ENCODE measurements at places on chromosomes 11 and 22.

- no peak for DNase-seq
These were observed 529.6 kb downstream of the NTM start for GRCh38 chr11:131899950-131900580.

- DNase-seq, result no peak
These were observed 745.2 kb downstream of the KCNA4 start for GRCh38 chr11:29271616-29272015.

DNA sequence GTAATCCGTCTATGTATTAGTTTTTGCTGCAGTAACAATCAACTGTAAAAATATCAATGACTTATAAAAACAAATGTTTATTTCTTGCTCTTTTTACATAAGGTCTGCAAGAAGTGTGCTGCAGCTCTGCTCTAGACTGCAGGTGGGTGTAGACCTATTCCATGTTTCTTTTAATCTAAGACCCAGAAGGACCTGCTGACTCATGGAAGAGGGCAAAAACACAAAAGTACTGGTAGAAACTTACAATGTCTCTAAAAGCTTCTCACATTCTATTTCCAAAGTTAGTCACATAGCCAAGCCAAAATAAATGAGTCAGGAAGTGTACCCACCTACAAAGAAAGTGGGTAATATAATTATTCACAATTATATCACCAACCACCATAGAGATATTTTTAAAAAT is 435.9 kb upstream of the FAT3 start:
- no peak for DNase-seq

GRCh38 chr11:45021692-45022141 is 71.0 kb upstream of the TP53I11 start:
- DNase-seq, result no peak

DNA sequence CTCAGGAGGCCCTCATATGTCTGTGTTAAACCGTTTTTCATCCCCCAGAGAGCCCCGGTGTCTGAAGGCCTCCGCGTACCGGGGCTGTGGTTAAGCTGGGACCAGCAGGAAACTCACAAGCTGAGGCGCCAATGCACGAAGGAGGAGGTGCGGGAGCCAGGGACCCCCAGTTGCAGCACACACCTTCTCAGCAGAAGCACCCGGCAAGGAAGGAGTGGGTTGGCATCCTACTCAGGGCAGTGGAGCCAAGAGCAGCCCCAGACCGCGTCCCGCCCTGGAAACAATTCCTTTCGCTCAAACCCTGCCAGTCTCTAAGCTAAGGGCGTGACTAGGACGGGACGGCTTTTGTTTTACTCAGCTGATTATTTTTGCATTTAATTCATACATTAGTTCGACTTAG is 726.9 kb downstream of the BRD1 start:
- DNase-seq, result no peak

- no peak for DNase-seq
These were observed 13.0 kb upstream of the OR8A1 start for GRCh38 chr11:124556828-124557227.

- no peak for DNase-seq
These were observed 251.8 kb downstream of the TENM4 start for GRCh38 chr11:79189055-79189454.

- peak; percentile 11 for DNase-seq
These were observed 87.0 kb downstream of the CSNK2A3 start for GRCh38 chr11:11265994-11266606.

GRCh38 chr22:20509344-20510047 is 2.1 kb downstream of the MED15 start:
- DNase-seq, result peak; percentile 58

GRCh38 chr11:5467527-5467926 is 18.4 kb downstream of the OR51I2 start:
- no peak for DNase-seq

DNA sequence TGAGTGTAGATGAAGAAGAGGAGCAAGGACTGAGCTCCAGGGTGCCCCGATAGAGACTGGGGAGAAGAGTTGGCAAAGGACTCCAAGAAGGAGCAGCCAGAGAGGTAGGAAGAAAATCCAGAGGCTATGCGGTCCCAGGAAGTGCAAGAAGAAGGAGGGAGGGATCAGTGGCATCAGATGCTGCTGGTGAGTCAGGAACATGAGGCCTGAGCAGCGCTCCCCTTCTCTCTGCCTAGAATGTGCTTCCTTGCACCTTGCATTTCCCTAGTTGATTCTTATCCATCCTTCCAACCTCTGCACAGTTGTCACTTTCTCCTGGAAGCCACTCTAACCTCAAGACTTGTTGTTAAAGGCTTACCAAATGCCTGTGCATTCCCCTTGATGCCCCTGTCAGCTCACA is 21.3 kb downstream of the KCNC1 start:
- DNase-seq, result no peak

- no peak for DNase-seq
These were observed 13.5 kb upstream of the ZNF74 start for GRCh38 chr22:20380486-20380885.

- DNase-seq, result no peak
These were observed 24.1 kb upstream of the WNT11 start for GRCh38 chr11:76230392-76230791.

DNA sequence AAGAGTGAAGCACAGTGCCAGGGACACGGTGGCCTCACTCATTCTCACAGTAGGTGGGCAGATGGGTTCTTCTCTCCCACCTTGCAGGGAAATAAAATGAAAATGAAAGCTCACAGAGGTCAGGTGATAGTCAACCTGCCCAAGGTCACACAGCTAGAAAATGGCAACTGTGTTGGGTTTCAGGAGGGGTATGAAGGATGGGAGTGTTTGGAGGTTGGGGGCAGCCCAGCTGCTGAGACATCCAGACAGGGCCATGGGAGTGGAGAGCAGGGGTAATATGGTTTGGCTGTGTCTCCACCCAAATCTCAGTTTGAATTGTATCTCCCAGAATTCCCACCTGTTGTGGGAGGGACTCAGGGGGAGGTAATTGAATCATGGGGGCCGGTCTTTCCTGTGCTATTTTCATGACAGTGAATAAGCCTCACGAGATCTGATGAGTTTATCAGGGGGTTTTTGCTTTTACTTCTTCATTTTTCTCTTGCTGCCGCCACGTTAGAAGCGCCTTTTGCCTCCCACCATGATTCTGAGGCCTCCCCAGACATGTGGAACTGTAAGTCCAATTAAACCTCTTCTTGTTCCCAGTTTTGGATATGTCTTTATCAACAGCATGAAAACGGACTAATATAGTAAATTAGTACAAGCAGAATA is 247.0 kb downstream of the TENM4 start:
- no peak for DNase-seq

GRCh38 chr11:128279866-128280265 is 307.5 kb downstream of the ETS1 start:
- peak; percentile 19 for DNase-seq

GRCh38 chr11:36155770-36156160 is 133.5 kb downstream of the COMMD9 start:
- no peak for DNase-seq

- no peak for DNase-seq
These were observed 14.0 kb upstream of the CTSD start for GRCh38 chr11:1777737-1778136.

- DNase-seq, result no peak
These were observed 12.7 kb upstream of the CD44 start for GRCh38 chr11:35126000-35126878.

GRCh38 chr22:37026325-37026724 is 6.8 kb downstream of the MPST start:
- no peak for DNase-seq

DNA sequence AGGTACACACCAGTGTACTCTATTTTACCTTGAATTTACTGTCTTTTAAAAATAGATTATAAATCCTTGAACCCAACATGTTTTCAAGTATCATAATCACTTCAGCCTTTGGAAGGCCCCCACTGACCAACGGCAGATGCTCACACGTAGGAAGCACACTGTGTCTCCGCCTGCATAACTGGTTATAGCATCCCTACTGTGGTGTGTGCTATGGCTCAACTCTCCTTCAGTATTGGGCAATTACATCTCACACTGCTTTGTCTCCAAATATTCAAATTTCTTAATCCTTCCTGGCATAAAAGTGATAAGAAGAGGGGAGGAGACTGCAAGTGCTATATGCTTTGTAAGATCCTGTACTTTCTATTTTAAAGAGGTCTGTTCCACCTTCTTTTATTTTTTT is 165.7 kb downstream of the CADM1 start:
- no peak for DNase-seq

DNA sequence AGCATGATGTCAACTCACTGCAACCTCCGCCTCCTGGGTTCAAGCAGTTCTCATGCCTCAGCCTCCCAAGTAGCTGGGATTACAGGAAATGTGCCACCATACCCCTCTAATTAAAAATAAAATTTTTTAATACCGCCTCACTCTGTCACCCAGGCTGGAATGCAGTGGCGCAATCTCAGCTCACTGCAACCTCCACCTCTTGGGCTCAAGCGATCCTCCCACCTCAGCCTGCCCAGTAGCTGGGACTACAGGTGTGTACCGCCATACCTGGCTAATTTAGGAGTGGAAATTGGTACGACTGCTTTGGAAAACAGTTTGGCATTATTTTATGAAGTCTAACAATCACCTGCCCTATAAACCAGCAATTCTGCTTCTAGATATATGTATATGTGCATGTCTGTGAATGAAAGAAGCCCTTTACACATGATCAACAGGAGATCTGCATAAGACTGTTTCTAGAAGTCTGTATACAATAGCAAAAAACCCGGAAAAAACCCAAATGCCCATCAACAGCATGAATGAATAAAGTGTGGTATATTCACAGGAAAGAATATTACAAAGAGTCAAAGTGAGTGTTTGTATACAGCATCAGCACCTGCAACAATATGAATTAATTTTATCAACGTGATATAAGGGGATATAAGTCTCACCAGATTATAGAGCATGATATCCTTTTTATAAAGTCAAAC is 16.0 kb downstream of the SLC35F2 start:
- DNase-seq, result no peak

DNA sequence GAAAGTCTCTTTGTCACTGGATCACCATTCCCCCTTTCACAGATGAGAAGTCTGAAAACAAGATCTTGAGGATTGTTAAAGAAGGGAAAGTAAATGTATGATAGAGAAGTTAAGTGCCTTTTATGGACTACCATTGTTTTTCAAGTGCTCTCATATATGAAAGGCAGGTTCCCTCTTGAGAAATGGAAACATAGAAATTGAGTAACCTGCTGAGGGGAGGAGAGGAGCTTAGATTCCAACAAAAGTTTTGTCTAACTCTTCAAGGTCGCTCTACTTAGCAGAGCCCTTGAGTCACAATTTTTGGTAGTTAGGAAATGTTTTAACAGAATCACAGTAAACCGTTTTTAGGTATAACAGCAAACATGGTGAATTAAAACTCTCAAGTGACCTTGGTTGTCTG is 80.1 kb downstream of the SVIP start:
- no peak for DNase-seq

- no peak for DNase-seq
These were observed 5.4 kb downstream of the RNF121 start for GRCh38 chr11:71934213-71934612.

DNA sequence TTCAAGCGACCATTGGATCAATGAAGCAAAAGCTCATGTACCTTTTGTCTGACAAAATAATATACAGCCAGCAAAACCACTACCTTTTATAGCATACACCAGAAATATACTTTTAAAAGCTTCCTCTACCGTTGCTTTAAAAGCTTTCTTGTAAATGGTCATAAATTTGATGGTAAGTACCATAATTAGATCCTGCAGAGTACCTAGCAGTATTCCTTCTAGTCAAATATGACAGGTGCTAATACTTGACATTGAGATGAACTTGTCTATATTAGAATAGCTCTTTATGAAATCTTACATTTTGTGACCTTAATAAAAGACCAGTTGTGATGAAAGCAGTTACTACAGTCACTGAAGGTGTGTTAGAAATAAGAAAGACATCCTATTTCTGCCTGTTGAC is 340.5 kb upstream of the ANO3 start:
- DNase-seq, result no peak

DNA sequence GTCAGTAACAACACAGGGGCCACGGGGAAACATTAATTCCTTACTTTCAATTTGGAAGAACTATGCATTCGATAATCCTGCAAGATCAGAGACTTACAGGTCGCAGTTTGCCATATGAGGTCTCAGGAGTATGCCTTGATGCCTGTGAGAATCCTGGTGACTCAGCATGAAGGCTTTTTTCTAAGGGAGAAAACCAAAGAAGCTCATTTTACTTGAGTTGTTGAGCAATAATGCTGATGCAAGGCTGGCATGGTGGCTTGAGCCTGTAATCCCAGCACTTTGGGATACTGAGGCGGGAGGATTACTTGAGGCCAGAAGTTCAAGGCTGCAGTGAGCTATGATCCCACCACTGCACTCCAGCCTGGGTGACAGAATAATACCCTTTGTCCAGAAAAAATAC is 26.6 kb downstream of the ATG16L2 start:
- DNase-seq, result no peak

DNA sequence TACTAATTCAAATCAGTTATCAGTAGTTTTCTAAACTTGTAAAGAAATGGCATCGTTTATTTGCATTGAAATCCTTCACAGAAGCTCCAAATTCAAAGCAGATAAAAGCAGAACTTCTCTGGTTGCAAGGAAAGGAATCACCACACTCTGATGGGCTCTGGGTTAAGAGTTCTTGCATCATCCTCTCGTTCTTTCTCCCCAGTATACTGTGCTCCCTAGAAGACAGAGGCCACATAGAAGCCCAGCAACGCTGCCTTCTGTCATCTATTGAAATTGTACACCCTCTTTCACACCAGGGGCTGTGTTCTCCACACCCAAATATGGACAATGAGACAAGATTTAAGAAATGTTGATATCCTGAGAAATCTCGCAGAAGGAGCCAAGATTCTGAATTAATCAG is 29.3 kb downstream of the FAT3 start:
- DNase-seq, result no peak

- no peak for DNase-seq
These were observed 6.5 kb downstream of the AIP start for GRCh38 chr11:67489203-67489884.

All from LoVo (cell line).